ENCODE measurements at places on chromosomes 5 and 9. TPM values are rescaled to one million over a fixed set of nuclear protein-coding genes. Genes with fewer than 3 reads are reported as not detected.

LHX3 gene
- not detected for total RNA-seq

PFN3 gene
- not detected for total RNA-seq

SPINK4 gene
- total RNA-seq = not detected

SOX30 gene
- not detected for total RNA-seq

SPATA31C2 gene
- total RNA-seq = not detected

ACSL6 gene
- total RNA-seq = not detected

Data from pericardium fibroblast (primary cell).